Activated CD4-positive, CD25-positive, alpha-beta regulatory T cell (primary cell): ENCODE measurements at places on chromosomes 7 and 10.

DNA sequence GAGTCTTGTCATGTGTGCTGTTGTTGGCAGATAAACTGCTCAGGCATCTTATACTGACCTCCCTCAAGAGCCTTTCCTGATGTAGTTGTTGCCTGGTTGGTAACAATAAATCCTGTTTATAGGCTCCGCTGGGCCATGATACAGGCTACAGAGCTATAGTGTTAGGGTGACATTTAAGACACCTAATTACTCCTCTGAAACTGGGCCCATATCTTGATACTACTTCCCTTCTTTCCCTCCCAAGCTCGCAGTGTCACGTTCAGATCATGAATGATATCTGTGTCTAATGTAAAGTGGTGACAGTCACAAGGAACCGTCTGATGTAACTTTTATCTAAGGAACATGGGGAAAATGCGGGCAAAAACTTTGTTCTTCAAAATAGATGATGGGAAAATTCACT, 35.4 kb downstream of the CROT start:
- DNase-seq: no peak

DNA sequence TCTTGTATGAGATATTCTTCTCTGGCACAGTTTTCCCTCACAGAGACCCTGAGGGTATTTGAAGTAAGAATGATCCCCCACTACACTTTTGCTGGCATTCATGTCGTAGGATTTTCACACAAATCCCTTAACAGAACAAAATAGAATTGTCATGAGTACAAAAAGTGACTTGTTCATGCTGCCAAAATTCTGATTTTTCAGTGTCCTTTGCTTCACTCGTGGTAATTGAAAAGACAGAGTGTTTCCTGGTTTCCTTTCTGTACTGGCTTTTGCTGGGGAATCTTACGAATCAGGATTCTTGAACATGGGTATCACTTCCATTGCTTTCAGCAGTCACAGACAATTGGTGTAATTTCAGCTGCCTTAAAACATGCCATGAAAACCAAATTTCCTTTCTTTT, 756.3 kb downstream of the REEP3 start:
- DNase-seq: no peak

DNA sequence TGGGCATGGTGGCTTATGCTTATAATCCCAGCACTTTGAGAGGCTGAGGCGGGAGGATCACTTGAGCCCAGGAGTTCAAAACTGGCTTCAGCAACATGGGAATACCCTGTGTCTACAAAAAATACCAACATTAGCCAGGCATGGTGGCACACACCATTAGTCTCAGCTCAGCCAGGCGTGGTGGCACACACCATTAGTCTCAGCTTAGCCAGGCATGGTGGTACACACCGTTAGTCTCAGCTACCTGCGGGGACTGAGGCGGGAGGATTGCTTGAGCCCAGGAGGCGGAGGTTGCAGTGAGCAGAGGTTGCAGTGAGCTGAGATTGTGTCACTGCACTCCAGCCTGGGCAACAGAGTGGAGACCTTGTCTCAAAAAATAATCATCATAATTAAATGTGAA, 9.0 kb downstream of the LRRC27 start:
- DNase-seq: no peak

GRCh38 chr10:63605197-63605967, 84.2 kb downstream of the REEP3 start:
- no peak for DNase-seq

DNA sequence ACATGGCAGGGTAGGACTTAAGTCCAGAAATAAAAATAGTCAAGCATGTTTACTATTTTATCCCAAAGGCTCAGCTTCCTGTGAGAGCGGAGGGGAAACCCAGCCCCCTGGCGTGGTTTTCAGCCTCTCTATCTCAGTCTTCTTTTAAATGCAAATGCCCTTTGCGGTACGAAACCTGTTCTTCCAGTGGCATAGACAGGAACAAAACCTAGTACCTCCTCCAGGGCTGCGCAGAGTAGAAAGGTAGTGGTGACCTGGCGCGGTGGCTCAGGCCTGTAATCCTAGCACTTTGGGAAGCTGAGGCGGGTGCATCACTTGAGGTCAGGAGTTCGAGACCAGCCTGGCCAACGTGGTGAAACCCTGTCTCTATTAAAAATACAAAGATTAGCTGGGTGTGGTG, 181.3 kb upstream of the FOXK1 start:
- no peak for DNase-seq
